Activated CD4-positive, alpha-beta T cell treated with anti-CD3 and anti-CD28 coated beads, Interleukin-2, amount 10 ng/mL, durations not matched to agents 7 days and 5 days (primary cell): ENCODE measurements at places on chromosomes 12 and 14.
A peak's percentile ranks its signal among the peaks of the same experiment; 100 is the strongest.

- no peak for DNase-seq
Measured at GRCh38 chr14:87203346-87203745, 789.6 kb downstream of the GALC start.

DNA sequence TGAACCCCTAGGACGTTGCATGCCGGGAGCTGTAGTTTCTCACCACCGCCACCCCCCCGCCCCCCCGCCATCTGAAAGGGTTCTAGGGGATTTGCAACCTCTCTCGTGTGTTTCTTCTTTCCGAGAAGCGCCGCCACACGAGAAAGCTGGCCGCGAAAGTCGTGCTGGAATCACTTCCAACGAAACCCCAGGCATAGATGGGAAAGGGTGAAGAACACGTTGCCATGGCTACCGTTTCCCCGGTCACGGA is 501 bp upstream of the HSP90B1 start:
- DNase-seq, result no peak

GRCh38 chr12:26014085-26014484 is 55.6 kb downstream of the RASSF8 start:
- no peak for DNase-seq

DNA sequence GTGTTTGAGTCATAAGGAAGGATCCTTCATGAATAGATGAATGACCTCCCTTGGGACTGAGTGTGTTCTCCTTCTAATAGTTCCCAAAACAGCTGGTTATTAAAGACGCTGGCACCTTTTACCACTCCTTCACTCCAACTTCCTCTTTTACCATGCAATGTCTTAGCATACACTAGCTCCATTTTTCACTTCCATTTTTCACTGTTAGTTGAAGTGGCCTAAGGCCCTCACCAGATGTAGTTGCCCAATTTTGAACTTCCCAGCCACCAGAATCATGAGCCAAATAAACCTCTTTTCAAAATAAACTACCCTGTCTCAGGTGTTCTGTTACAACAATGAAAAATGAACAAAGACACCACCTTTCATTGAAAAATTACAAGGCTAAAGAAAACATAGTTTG is 64.7 kb downstream of the GPR65 start:
- no peak for DNase-seq

DNA sequence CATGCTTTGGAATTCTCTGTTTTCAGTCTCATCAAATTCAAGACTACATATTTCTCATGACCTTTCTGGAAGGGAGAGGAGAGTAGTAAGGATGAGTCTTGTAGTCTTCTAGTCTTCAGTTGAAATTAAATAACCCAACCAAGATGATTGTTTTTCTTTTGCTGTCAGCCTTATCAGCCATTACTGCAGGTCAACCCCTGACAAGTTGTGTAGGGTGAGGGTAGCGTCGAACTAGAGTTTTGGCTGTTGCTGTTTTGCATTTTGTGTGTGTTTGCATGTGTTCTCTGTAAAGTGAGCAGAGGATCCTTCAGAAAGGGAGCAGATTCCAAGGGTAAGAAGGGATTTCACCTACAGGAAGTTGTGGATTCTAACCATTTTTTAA is 28.4 kb downstream of the DIP2B start:
- no peak for DNase-seq

DNA sequence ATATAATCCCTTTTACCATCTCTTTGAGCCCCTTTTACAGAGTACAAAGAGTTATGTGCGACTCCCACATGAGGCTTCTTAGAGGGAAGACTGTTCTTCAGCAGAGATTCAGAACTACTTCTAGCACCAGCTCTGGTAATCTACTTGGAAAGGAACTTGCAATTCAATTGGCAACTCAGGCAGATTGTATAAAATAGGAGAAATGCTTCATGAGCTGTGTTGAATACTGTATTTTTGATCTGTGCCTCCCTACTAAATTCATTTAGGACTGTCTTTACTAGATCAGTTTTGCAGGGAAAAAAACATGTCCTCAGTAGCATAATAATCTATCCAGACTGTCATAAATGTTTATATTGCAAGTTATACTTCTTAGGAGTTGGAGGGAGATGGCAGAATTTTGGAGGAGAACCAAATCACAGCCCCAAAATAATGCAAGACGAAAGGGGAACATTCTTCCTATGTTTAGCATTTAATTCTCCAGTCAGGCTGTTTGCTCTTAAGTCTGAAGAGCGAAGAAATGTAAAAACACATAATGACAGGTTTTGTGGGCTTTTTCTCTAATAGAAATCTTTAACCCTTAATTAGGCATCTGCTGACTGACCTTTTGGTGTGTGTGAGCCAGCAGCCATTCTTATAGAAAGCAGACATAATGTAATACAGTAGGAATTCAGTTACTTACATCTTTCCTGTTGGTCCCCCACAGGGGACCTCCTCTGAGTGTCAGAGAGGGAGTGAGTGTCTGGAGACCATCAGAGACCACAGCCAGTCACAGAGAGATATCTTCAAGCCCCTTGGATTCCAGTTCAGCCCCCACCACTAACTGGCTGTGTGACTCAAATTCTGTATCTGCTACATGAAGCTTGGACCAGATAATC is 3.9 kb downstream of the ANO4 start:
- no peak for DNase-seq

GRCh38 chr14:72387726-72388125 is 455.5 kb downstream of the RGS6 start:
- no peak for DNase-seq

DNA sequence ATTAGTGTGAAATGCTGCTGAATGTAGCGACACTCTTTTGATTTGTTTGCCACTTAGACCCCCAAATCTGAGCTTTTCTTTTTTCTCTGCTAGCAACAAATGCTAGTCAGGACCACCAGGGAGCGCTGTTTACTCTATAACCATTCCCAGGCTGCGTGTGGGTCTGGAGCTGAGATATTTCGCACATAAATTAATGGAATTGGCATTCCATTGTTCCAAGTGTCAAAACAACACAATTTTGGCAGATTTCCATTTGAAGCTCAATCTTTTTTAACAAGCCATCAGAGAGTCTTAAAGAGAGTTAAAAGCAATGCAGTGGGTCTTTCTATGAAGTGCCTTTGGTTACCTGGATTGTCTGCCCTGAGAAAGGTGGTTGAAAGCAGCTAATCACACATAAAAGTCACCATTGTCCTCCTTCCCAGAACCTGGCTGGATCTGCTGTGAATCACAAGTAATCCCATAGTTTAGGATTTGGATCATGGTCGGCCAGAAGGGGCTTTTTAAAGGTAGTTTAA is 7.4 kb upstream of the TMEM132C start:
- peak; percentile 6 for DNase-seq

GRCh38 chr12:115341442-115341841 is 657.5 kb upstream of the TBX3 start:
- DNase-seq, result no peak

- no peak for DNase-seq
Measured at GRCh38 chr14:93040982-93041381, 74.7 kb downstream of the ITPK1 start.

DNA sequence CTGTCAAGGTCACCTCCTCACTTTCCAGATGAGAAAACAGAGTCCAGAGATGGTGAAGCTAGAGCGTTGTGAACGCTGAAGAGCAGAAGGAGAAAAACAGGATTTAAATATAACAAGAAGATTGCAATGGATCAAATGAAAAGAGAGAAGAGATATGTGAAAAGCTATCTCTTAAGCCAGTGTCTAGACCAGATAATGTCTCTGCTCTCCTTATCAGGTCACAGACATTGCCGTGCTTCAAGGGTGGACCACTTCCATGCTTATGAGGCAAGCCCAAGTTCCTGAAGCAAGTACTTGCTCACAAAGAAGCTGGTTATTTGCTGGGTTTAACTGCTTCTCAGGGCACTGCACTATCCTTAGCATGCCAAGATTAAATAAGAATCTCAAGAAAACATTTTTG is 31.6 kb upstream of the FRS2 start:
- DNase-seq, result no peak

DNA sequence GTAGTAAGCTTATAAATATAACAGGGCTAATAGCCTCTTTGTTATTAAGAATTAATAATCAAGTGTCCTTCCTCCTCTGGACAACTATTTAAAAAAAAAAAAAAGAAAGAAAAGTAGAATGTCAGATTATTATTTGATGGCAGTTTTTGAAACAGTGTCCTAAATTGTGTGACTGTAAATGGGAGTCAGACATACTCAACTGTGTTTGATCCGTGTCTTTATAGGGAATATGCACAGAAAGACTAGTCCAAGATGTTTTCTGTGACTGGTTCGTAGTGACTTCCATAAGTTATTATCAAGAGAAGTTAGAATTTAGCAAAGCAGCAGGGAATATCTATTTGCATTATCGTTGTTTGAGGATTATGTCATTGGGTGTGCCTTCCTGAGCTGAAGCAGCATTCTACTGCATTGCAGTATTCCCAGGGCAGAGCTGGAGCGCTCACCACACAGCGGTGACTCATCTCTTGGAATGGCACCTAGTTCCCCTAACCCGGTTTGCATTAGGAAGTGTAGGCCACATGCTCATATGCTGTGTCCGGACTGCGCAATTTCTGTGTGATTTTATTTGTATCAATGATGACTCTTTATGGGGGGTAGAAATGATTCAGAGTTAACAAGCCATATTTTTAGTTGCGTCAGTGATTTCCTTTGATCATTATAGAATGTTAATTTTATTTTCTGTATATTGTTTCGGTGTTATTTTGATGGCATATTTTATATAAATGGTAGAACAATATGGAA is 7.9 kb downstream of the DYNC1H1 start:
- no peak for DNase-seq

DNA sequence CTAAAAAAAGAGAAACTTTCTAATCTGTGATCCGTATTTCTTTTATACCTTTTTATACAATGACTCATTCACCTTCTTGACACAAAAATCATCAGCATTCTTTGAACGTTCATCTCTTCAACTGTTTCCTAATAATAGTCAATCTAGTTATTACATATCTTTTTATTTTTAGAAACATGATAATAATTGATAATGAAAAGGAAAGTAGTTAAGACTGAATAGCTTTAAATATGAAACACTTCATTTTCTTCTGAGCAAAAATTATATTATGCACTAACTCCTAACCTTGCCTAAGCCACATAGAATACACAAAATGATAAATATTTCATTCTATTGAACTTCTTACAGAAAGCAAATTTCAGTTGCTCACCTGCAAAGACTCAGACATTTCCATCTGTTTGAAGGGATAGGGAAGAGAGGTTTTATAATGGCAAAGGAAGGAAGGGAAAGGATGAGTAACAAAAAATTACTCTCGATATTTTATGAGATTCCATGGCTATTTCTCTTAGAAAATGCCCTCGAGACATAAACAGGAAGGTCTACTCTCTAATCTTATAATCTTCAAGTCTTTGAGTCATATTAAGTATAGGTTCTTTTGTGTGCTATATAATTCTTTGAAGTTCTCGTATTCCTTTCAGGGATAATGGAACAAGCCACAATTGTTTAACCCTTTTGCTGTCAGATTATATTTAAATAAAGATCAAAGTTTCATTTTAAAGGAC is 7.5 kb upstream of the KLHL42 start:
- DNase-seq, result no peak

GRCh38 chr12:124194264-124194892 is 100.5 kb upstream of the RFLNA start:
- DNase-seq, result no peak

- no peak for DNase-seq
Measured at GRCh38 chr12:109735825-109736551, 22.4 kb downstream of the FAM222A start.

- no peak for DNase-seq
Measured at GRCh38 chr14:46036099-46036498, 615.5 kb downstream of the RPL10L start.

GRCh38 chr12:24499151-24500146 is 449.5 kb downstream of the BCAT1 start:
- no peak for DNase-seq

DNA sequence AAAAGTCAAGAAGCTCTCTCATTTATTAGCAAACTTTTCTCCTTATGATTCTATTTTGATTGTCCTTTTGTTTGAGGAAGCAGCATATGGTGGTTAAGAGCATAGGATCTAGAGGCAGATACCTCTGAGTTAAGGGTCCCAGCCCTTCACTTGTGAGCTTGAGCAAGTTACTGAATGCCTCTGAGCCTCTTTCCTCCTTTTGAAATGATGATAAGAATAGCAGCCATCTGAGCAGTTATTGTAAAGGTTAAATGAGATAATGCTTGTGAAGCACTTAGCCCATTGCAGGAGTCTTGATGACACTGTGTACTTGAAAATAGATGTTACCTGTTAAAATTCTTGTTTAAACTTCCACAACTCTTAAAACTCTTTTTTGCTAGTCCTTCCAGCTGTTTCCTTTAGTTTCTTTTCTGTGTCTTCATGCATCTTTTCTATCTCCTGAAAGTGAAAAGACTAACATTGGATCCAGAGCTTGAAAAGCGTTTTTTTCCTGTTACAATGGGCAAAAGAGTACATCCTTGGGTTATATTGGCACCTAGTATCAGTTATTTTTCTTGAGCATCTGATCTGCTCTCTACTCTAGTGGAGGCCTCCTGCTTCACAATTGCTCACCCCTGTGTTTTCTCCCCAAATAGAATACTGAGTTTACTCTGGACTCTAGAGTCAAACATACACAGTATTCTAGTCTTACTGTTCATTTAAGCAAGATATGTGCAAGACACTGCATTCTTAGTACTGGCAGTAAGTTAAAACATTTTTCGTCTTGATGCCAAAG is 3.1 kb downstream of the HIF1A start:
- no peak for DNase-seq

GRCh38 chr12:64943686-64944085 is 119.2 kb downstream of the TBC1D30 start:
- DNase-seq, result no peak

DNA sequence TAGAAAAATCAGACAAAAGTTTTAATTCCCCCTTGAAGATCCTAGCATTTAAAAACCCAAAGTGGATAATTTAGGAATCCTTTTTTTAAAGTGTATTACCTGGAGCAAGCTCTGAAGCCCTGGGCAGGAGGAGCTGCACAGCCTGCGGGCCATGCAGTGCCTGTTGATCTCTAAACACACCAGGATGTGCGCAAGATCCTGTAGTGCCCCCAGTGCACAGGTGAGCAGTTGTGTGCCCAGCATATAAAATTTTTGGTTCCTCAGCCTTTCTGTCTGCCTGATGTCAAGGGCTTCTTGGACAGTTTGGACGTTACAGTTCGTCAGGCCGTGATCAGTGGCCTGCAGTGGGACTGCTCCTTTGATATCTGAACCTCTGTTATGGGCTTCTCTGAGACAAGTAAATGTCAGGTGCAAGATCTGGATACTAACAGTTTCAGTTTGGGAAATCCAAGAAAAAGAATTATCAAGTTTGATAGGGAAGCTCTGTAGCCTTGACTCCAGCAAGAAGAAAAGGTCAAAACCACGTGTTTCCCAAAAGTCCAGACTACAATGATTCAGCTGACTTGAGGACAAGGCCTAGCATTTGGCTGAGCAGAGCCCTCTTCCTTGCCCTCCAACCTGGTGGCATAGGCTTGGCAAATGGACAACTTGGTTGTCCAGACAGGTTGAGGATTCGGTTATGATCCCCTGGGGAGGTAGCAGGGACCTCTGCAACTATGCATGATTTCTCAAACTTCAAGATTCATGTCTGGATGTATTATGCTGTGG is 1.0 kb downstream of the ATXN7L3B start:
- DNase-seq, result peak; percentile 52

- no peak for DNase-seq
Measured at GRCh38 chr14:103273745-103274615, 60.1 kb upstream of the EIF5 start.

GRCh38 chr12:120720234-120720986 is 5.2 kb upstream of the ACADS start:
- DNase-seq, result no peak

GRCh38 chr12:104340925-104341611 is 37.5 kb downstream of the EID3 start:
- no peak for DNase-seq

- no peak for DNase-seq
Measured at GRCh38 chr12:128840862-128841468, 12.3 kb upstream of the GLT1D1 start.
